ENCODE measurements at places on chromosomes 5 and 9. TPM values are rescaled to one million over a fixed set of nuclear protein-coding genes. Genes with fewer than 3 reads are reported as not detected.

The SLC36A2 gene
- not detected for total RNA-seq

The INSYN2B gene
- not detected for total RNA-seq

DNA sequence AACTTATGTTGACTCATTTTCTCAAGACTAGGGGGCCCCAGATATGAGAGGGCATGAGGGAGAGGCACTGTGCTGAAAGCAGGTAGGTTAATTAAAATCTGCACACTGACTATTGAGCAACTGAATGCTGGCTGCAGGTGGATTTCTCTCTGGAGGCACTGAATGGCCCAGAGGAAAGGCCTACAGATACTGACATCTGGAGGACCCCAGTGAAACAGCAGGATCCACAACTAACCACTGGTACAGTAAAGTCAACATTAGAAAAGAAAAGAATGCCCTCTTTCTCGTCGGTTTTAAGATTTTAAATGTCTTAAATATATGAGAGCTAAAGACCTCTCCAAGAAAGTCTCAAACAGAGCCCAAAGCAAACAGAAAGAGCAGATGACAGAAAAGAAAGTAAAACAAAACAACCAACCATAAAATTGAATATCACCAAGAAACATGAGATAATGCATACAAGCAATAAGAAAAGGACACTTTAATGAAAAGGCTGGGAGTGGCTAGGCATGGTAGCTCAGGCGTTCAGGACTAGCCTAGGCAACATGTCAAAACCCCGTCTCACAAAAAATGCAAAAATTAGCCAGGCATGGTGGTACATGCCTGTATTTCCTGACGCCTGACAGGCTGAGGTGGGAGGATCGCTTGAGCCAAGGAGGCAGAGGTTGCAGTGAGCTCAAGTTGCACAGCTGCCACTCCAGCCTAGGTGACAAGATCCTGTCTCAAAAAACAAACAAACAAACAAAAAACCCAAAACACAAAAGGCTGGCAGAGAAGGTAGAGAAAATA, 43.3 kb downstream of the PUM3 start:
- DNase-seq = no peak

DNA sequence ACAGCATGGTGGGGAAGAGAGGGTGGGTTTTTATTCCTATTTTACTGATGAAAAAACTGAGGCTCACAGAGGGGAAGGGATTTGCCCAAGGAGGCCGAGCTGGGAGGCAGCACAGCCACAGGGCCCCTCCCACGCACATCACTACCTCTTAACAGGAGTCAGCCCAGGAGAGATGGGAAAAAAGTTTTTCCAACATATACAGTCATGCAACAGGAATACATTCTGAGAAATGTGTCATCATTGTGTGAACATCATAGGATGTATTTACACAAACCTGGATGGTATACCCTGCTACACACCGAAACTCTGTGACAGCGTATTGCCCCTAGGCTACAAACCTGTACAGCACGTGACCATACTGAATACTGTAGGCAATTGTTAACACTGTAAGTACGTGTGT, 11.6 kb downstream of the TRAF1 start:
- no peak for DNase-seq

GRCh38 chr9:107784235-107784958, 294.8 kb upstream of the KLF4 start:
- no peak for DNase-seq

All from CD8-positive, alpha-beta T cell (primary cell).